AG09319 (cell line): ENCODE measurements at places on chromosomes 3 and 15.

GRCh38 chr3:176428552-176428951 is 768.7 kb downstream of the TBL1XR1 start:
- DNase-seq = no peak

- no peak for DNase-seq
These were observed 219.2 kb upstream of the ARHGEF26 start for GRCh38 chr3:153901991-153902390.

DNA sequence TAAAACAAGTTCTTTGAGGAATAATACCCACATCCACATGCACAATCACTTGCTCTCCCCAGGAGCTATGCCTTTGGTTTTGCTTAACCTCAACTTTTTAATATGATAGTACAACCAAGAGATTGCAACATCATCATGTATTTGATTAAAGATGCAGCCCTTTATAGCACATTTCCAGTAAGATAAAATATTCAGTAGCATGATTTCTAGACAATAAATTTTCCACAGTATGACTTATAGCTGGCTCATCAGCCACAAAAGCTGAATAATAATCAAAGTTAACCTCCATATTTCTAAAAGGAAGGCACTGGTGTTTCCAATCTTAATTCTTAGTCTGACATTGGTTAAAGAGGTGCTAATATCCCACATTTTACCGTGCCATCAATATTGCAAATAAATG is 622.5 kb downstream of the TBL1XR1 start:
- DNase-seq = no peak

DNA sequence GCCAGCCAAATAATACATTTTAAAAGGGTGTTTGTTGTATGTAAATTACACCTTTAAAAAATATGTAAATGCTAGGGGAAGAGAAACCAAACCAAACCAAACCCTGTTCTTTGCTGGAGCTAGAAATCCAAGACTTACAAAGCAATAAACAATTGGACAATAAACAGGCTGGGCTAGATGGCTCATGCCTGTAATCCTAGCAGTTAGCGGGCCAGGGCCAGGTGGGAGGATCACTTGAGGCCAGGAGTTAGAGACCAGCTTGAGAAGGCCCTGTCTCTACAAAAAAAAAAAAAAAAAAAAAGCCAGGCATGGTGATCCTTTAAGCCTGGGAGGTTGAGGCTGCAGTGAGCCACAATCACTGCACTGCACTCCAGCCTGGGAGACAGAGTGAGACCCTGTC is 12.5 kb downstream of the STOML1 start:
- DNase-seq = no peak

DNA sequence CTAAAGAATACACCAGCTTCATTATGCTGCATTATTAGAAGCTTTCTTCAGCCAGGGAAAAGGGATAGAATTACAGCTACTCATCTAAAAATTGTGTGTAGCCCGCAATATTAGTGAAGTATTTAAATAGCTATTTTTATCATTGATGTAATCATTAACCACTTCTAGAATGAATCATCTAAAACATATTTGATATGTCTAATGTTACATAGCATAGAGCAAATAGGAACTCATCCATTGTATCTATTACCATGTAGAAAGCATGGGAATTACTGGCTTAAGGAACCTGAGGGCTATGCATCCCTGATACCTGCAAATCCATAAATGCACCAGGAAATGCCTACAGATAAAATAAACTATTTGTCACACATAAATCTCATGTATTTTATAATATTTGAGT is 54.5 kb upstream of the VGLL3 start:
- DNase-seq = no peak

DNA sequence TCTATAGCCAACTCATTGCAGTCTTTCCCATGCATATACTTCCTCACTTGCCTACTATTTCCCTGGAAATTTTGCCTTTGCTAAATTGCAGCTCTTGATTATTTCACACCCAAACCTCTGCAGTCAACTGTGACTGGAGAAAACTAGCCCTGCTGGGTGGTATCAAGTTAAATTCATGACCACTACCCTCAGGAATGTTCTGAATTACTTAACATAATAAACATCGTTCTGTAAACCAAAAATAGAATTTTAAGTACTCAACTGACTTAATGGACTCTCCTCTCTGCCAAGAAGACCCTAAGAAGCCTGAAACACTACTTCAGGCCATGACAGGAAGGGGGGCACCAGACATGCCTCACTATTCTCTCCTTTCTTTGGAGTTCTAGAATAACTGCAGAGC is 1278.0 kb upstream of the GBE1 start:
- DNase-seq = no peak

DNA sequence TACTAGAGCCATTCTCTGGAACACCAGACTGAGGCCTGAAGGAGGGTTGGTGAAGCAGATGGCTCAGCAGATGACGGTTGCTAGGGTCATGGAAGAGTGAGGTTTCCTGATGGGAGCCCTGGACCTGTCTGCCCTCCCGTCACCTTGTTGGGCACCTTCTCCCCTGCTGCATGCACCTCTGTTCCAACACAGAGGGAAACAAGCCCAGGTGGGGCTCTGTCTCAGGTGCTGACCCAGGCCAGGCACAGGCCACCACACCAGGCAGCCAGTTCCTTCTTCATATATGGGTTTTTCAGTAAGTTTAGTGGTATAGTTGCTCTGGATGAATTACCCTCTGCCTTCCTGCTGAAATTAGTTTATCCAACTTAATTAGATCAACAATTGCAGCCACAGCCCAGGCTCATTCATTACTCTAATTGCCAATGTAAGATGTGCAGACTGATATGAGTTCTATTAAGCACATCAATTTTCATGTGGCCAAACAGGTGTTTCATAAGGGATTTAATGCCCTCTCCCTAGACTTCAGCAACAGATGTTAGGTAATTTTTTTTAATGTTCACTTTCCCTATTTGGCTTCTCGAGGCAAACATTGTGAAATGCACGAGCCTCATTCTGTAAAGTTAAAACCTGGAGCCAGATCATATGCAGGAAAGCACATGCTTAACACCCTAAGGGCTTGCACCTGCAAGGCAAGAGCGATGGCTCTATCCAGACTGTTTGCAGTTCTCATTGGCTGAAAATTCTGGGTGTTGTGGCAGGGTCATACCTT is 174.8 kb downstream of the CHDH start:
- DNase-seq = no peak

DNA sequence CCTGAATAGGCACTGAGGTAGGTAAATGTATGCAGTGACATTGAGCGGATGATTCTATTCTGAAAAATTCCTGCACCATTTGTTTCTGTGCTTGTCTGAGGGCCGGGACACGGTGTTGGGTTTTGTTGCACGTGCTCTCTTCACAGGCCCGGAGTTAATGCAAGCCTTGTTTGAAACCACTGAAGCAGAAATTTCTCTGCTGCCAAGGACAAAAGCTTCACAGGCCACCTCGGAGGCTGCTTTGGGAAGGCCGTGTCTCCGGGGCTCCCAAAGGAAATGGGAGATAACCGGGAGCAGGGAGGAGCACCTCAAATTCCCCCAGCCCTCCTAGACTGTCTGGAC is 179.4 kb downstream of the OPA1 start:
- DNase-seq = no peak

GRCh38 chr3:140298569-140299070 is 363.6 kb downstream of the CLSTN2 start:
- no peak for DNase-seq

- DNase-seq = no peak
These were observed 134.7 kb upstream of the TSC22D2 start for GRCh38 chr3:150273396-150273795.

DNA sequence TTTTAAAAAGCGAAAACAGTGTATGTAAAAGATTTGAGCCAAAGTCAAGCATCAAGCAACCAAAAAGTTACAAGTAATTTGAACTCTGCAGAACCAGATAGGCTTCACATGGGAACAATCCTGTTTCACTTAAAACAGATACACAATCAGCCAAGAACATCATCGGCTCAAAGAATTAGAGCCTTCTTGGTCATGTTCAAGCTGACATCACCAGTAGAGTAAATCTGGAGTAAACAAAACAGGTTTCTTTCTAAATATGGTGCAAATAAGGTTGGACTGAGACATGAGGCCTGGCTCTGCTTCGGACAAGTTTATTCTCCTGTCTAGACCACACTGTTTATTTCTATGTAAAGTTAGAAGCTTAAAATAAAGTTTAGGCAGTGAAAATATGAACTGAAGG is 116.0 kb downstream of the GMNC start:
- no peak for DNase-seq

DNA sequence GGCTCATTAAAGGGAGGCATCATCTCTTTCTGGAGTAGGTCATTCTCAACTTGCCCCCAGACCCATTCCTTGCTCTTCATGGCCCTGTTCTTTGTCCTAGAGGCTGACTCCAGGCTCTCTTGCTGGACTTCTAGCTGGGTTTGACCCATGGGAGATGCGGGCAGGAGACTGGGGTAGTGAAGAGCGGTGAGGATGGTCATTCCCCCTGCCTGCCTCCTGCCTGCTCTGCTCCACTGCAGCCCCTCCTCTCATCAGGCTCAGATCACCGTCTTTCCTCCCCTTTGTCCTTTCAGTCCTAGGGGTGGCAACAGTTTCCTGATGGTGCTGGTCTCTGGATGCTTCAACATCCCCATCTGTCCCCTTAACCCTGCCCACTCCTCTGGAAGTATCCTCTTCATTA is 170.9 kb downstream of the ABHD5 start:
- no peak for DNase-seq

GRCh38 chr15:77069521-77070121 is 1.3 kb downstream of the TSPAN3 start:
- DNase-seq = no peak

DNA sequence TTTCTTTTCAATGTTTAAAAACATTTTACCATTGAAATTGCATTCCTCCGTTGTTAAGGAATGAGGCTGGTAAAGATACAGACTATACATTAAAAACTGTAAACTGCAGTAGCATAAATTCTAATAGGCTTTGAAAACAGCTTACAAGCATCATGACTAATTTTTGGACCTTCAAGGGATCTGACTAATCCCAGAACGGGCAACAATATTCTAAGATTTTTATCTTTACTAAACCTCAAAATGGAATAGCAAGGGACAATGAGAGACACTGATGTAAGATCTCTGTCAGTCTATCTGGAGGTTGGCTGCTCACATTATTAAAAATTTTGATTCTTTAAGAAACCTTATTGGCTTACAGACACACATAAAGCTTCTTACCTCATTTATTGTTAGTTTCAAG is 74.7 kb downstream of the BTD start:
- DNase-seq = no peak

GRCh38 chr15:86772369-86773059 is 692.8 kb downstream of the AGBL1 start:
- no peak for DNase-seq

- no peak for DNase-seq
These were observed 52.6 kb upstream of the RAB6B start for GRCh38 chr3:133948131-133948810.

DNA sequence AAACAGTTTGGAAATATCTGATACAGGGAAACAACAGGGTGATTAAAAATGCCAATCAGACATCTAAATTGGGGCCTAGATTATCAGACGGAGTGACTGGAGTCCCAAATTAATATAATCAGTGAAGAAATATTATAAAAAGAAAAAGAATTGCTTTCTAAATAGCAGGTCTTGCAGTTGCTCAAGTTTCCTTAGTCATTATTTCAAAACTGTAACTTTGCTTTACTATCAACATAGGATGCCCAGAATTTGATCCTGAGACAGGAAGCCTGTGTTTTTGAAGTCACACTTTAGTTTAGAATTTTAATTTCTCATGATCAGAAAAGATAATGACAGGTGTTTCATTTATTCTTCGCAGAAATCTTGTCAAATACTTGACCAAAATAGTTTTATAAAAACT is 105.9 kb downstream of the IL1RAP start:
- DNase-seq = no peak

GRCh38 chr15:72358650-72359171 is 17.1 kb downstream of the HEXA start:
- peak; percentile 54 for DNase-seq

DNA sequence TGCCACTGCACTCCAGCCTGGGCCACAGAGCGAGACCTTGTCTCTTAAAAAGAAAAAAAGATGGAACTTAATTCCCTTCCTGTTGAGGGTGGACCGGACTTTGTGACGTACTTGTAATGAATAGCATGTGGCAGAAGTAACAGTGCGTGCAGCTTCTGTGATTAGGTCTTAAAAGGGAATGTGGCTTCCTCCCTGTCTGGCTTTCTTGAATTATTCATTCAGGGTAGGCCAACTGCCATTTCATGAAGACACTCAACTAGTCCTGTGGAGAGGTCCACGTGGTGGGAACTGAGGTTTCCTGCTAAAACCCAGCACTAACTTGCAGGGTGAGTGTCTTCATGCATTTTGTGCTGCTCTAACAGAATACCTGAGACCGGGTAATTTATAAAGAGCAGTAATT is 98.9 kb upstream of the PIAS1 start:
- no peak for DNase-seq

GRCh38 chr15:91318931-91319330 is 218.9 kb downstream of the SV2B start:
- no peak for DNase-seq

- no peak for DNase-seq
These were observed 302.7 kb downstream of the AGBL1 start for GRCh38 chr15:86382341-86382740.

GRCh38 chr3:195099951-195100785 is 170.8 kb downstream of the XXYLT1 start:
- DNase-seq = no peak

GRCh38 chr3:53807117-53807810 is 39.0 kb downstream of the CHDH start:
- DNase-seq = no peak

GRCh38 chr15:66786708-66787488 is 84.9 kb downstream of the SMAD6 start:
- DNase-seq = no peak

- DNase-seq = no peak
These were observed 1.2 kb upstream of the UBP1 start for GRCh38 chr3:33441225-33441976.

DNA sequence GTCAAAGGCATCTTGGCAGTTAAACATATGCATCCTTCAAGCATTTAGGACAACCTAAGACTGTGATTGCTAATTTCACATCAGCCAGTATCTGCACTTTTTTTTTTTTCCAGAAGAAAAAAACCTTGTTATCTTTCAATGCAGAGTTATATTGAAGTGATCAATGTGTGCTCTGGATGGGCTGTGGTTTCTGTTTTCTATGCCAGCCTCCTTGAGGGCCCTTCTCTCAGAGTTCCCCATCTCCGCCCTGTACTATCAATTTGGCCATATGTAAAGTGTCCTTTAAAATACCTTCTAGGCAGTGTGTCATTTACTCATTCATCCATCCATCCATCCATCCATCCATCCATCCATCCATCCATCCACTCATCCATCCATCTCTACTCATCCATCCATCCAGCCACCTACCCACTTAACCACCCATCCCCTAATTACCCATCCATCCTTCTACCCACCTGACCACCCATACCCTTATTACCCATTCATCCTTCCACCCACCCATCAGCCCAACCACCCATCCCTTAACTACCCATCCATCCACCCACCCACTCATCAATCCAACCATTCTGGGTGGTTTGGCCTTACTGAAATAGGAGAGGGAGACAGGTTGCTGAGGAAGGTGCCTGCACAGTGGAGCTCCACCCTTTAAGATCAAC is 322.1 kb downstream of the CHST2 start:
- DNase-seq = no peak

DNA sequence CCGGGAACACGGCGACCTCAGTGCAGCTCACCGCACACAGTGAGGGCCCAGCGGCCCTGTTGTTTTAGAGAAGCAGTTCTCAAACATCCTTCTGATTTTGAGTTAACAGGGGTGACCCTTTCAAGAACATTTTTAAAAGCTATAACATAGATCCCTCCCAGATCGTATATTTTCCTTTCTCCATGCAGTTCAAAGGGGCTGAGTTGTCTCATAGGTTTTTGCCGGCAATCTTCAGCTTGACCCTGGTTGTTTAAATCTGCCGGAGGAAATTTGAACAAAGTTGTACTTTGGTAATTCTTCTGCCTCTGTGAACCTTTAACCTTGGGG is 14.3 kb downstream of the EEFSEC start:
- DNase-seq = no peak
